ENCODE measurements at places on chromosomes 7 and 10.

GRCh38 chr7:57328963-57329362 is 121.0 kb upstream of the ZNF716 start:
- DNase-seq = no peak

DNA sequence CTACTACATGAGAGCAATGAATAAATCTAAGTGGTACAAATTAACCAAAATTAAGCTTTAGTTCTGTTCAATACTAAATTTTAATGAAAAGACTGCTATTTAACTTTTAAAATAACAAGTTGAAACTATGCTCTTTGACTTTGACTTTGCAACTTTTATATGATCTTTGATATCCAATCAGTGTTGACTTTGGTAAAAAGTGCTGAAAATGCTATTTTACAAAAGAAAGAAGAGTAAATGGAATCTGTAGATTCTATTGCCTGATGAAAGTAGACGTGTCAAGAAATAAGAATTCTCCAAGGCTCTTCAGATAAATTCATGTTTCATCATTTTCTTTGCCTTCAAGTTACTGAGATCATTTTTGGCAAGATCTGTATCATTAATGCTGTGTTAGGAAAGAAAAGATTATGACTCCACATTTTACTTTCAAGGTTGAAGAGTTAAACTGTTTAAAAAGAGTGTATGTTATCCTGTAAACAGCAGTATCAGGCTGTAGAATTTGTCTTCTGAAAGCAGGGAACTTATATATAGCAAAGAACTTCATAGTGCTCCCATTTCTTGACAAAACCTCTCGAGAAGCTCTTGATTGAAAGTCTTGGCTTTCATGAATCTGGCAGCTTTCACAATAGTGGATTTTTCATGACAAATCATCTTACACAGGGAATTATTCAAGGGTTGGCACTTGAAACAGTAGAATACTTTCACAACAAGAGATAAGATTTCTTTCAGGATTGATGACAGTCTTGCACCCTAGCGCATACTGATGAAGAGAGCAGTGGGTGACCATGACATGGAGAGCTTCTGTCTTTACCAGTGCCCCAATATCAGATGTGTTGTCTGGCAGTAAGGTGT is 72.1 kb downstream of the PTEN start:
- DNase-seq = no peak

- DNase-seq = no peak
Measured at GRCh38 chr10:35726846-35727245, 84.8 kb upstream of the FZD8 start.

DNA sequence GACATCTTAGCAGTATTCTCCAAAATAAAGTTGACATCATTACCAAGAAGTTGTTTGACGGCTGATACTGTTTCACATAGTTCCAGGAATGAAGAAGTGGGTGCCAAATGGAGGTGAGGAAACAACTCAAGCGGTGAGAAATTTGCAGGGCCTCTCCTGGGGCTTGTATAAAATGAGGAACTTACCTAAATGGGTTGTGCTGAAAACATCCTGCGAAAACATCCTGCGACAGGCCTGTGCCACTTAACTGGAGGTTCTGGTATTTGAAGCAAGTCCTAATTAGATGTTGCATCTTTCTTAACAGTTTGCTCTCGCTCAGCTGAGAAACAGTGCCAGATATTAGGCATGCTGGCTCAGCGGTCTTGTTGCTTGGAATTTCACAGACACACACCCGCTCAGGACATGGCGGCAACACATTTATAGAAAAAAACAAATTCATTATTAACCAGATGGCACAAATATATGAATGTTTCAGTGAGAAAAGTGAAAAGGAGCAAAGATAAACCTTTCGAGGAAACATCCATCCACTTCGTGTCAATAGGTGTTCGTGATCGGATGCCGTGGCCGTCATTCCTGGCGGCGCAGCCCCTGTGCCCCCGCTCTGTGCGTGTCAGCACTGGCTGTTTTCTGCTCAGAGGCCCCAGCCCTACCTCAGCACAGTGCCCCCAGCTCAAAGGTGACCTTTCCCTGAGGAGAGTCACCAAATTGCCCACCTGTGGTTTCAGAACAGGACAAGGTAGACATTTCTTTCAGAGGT is 48.1 kb downstream of the CDC123 start:
- no peak for DNase-seq

Measured in RKO (cell line).